Suprapubic skin (tissue), 4 donors: ENCODE measurements at places on chromosomes 5 and 9. TPM values are rescaled to one million over a fixed set of nuclear protein-coding genes. Genes with fewer than 3 reads are reported as not detected.

ROR2 gene
- 6.1 TPM for total RNA-seq

GPR21 gene
- not detected for total RNA-seq

AK8 gene
- 1.5 TPM for total RNA-seq

CNTNAP3B gene
- 11.6 TPM for total RNA-seq

GPX3 gene
- total RNA-seq, result 389 TPM

HOMER1 gene
- total RNA-seq, result 7.2 TPM

TTC33 gene
- 8.5 TPM for total RNA-seq

EGFL7 gene
- total RNA-seq, result 17.7 TPM

CATSPER3 gene
- not detected for total RNA-seq

ADAMTS2 gene
- 3.5 TPM for total RNA-seq

CDC14B gene
- total RNA-seq, result 7.7 TPM

PCDHAC1 gene
- total RNA-seq, result 0.11 TPM

DIPK1B gene
- 13.1 TPM for total RNA-seq

F12 gene
- total RNA-seq, result 4.3 TPM

IL31RA gene
- total RNA-seq, result 1.0 TPM

PLAC8L1 gene
- not detected for total RNA-seq

CARD6 gene
- 3.9 TPM for total RNA-seq

GRXCR2 gene
- total RNA-seq, result not detected
